ENCODE measurements at places on chromosomes 6 and 20.

DNA sequence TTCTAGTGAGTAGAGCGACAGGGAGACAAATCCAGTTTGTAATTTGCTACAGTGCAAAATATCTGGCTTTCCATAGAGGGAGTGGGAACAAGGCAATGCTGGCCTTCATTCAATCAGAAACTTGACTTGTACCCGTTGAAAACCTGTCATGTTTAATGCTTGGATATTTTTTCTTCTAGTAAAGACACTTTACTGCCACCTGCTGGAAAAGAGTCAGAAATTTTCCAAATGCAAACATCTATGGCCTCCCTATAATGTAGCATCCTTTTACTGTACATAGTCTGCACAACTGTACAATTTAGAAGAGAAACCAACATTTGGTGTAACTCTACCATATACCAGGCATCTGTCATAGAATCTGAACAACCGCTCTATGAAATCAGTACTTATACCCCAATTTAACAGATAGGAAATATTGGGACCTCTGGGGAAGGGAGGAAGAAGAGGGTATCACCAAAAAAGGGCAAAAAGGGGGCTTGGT is 16.7 kb upstream of the TBC1D20 start:
- no peak for DNase-seq

DNA sequence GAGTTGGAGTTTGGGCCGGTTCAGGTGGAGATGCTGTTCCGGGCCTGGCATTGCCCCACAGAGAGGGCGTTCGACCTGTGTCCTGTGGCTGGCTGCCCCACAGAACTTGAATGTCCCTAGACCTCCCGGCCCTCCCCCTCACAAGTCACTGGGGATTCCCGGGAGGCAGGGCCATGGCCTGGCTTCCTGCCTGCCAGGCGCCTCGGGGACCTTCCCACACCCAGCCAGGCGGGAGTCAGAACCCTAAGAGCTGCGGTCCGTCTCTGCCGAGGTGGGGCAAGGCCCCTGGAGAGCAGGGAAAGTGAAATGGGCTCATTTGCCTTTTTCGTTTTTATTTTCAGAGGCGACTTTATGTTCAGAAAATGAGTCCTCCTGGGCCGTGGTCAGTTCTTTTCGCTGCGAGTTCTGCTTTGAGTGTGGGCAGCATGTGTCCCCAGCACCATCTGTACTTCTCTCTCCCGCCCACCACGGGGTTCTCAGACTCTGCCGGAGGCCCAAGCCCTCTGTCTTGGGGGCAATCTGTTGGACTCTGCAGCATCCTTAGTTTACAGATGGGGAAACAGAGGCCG is 8.5 kb downstream of the RBM38 start:
- DNase-seq, result no peak

DNA sequence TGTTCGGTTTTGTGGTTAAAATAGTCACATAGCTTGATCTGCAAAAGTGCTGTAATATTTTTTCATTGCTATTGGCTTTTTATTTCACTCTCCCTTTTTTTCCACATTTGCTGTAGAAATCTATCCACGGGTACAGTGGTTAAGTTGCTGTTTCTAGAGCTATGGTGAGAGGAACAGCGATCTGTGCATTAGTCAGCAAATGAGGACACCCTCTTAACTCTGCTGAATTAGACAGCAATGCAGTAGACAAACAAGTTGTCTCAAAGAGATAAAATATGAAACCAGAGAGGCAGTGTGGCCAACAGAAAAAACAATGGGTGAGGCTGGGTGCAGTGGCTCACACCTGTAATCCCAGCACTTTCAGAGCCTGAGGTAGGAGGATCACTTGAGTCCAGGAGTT is 17.6 kb upstream of the SYNJ2 start:
- DNase-seq, result no peak

DNA sequence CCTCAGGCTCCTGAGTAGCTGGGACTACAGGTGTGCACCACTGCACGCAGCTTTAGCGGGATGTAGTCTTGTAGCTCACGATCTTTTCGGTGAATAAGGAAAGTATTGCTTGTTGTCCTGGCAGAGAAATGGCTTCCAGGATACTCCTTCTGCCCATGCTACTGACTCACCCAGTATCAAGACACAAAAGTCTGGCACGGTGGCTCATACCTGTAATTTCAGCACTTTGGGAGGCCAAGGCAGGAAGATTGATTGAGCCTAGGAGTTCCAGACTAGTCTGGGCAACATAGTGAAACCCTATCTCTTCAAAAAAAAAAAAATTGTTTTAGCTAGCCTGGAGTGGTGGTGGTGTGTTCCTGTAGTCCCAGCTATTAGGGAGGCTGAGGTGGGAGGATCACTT is 40.9 kb upstream of the B4GALT5 start:
- no peak for DNase-seq

DNA sequence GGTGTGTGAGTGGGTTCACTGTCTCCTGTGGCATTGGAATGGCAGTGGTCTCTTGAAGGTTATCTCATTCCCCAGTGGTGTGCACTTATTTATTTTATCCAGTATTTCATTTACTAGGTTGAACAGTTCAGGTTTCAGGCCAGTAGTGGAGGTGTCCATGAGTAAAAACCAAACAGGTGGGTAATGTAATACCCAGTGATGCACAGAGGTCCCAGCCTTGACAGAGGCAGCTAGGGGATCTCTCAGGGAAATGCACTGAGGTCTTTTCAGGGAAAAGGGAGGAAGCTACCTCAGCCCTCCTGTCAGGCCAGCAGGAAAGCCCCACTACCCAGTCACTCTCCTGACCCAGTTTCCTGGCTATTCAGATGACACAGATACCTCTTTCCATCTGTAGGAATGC is 403.6 kb downstream of the UTRN start:
- DNase-seq, result no peak

DNA sequence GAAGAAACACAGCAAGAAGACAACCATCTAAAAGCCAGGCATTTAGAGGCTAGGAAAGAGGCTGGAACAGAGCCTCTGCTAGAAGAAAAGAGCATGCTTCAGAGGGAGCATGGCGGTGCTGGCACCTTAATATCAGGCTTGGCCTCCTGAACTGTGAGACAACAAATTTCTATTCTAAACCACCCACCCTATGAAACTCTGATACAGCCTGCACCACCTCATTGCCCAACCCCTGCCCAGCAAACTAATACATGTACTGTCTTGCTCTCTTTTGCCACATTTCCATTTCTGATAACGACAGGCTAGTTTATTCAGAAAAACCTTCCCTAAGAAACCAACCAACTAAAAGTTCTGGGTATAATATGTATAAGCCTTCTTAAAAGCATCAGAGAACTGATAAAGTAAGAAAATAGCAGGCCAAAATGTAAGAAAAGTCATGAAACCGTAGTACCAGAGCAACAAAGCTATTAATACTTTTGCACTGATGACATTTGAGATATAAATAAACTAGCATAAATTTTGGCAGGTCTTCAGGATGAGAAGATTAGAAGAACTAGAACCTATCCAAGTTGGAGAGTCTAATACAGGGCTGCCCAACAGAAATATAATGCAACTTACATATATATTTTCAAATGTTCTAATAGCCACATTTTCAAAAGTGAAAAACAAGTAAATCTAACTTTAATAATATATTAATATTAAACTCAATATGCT is 184.7 kb upstream of the HSF2 start:
- no peak for DNase-seq

DNA sequence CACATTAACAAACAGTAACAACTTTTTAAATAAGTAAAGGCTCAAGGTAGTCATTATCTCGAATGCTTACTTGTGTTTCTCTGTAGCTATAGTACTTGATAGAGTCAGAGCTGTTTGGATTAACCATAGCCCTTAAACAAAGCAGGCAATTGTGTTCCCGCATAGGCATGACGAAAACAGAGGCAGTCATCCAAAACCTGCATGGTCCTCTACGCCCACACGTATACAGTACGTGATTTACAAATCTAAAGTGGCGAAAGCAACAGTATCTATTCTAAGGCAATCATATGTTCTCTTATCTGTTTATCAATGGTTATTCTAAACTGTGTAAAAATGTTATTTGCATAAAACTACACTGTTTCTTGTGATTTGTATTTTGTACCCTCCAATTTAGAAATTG is 31.8 kb downstream of the HFE start:
- no peak for DNase-seq
